ENCODE measurements at places on chromosomes 3 and 15. TPM values are rescaled to one million over a fixed set of nuclear protein-coding genes. Genes with fewer than 3 reads are reported as not detected.

Gene SUSD5
- total RNA-seq: 2.0 TPM

Gene ARGFX
- not detected for total RNA-seq

Gene C3orf49
- not detected for total RNA-seq

Gene GRK7
- under 0.01 TPM for total RNA-seq

Gene CIAO2A
- total RNA-seq: 44.8 TPM

Gene GOLGA8S
- not detected for total RNA-seq

Gene SLC12A1
- 1.6 TPM for total RNA-seq

Data from frontal cortex (tissue), 4 donors.